Testis (tissue), 5 donors: ENCODE measurements at places on chromosomes 2 and 18. TPM values are rescaled to one million over a fixed set of nuclear protein-coding genes. Genes with fewer than 3 reads are reported as not detected.

- H3K4me1 ChIP-seq = peaks cover 7% of the 10 kb centered on the region
- no peak overlapping the region for H3K27ac ChIP-seq
- H3K4me3 ChIP-seq = no peak overlapping the region
- no peaks in the 10 kb centered on the region for H3K27me3 ChIP-seq
Measured at GRCh38 chr2:190972213-190972612, 41.8 kb downstream of the STAT1 start.

GRCh38 chr2:112805542-112805941, 21.2 kb upstream of the IL1A start:
- no peak overlapping the region for H3K4me3 ChIP-seq
- H3K27ac ChIP-seq = no peak overlapping the region
- no peak for DNase-seq

The ASPRV1 gene
- total RNA-seq = 9.2 TPM

DNA sequence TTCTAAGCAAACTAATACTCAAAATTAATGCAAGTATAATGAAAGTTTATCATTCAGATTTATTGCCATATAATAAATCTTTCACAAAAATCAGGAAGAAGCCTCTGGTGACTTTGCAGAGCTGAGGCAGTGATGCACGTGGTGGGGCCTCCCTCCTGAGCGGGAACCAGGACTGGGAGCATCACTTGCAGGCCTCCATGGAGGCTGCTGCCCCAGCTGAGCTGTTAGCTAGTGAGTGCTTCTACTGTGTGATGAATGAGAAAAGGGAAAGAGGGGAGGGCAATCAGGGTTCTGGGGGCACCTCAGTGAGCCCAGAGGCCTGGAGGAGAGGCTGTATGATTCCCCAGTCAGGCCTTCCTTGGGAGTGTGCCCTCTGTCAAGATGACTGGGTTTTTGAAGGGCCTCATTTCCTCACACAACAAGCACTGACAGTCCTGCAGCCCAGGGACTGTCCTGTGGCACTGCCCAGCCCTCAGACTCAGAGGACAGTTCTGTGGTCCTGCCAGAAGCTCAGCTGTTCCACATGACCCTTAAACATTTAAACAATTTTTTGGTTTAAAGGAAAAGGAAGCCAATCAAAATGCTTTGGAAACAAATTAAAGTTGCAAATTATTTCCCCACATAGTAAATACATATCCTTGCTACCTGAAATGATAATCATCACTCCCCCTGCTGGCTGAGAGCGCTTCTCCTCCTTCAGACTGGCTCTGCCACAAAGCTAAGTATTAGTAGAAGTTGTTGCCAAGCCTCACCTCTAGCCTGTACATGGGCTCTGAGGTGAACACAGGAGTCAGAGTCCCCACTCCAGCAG, 90.9 kb upstream of the SMAD7 start:
- H3K36me3 ChIP-seq = no peaks in the 10 kb centered on the region
- H3K27ac ChIP-seq = no peak overlapping the region
- no peak overlapping the region for H3K4me3 ChIP-seq
- H3K27me3 ChIP-seq = no peaks in the 10 kb centered on the region

- no peaks in the 10 kb centered on the region for H3K36me3 ChIP-seq
- no peak overlapping the region for H3K27ac ChIP-seq
- no peaks in the 10 kb centered on the region for H3K4me1 ChIP-seq
- no peak for DNase-seq
Measured at GRCh38 chr2:190767821-190768220, 112.8 kb upstream of the GLS start.

DNA sequence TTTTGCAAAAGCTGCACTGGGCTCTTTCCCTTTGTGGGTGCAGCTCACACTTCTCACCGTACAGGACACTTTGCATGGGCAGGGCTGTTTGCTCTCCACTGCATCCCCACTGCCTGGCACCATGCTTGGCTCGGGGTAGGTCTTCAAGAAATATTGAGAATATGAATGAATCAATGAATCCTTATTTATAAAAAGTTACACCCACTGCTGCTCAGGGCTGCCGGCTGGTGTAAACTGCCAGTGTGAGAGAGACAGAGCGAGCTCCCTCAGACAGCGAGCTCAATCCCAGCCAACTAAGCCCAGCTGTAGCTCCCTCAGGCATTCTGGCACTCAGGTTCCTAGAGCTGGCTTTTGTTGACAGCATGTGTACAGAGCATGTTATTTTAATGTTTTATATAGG, 3.4 kb downstream of the TMEM185B start:
- no peak overlapping the region for H3K4me3 ChIP-seq
- DNase-seq = no peak
- no peaks in the 10 kb centered on the region for H3K36me3 ChIP-seq
- H3K4me1 ChIP-seq = peaks cover 10% of the 10 kb centered on the region
